ENCODE measurements at places on chromosomes 11 and 22.

GRCh38 chr11:1889941-1890855 is 1.5 kb downstream of the PRR33 start:
- DNase-seq, result no peak

DNA sequence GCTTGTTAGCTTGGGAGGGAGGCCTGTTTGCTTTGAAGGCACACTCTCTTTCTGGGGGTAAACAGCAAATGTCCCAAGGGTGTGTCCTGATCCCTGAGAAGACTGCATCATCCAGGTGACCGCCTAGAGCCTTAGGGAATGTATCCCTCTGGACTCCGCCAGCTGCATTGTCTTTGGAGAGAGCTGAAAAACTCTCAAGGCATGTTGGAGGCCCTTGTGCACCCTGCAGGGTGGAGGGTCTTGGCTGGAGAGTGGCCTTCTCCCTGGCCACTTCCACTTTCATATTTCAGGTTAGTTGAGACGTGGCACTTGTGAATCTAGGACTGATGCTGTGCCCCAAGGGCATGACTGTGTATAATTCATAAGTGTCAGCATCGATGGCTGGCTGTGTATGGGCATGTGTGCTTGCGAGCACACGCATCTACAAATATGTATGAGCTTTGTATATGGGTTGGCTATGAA is 70.6 kb downstream of the ZBTB16 start:
- no peak for DNase-seq

- DNase-seq, result no peak
Observed at GRCh38 chr11:45399166-45399565, 113.0 kb upstream of the SYT13 start.

DNA sequence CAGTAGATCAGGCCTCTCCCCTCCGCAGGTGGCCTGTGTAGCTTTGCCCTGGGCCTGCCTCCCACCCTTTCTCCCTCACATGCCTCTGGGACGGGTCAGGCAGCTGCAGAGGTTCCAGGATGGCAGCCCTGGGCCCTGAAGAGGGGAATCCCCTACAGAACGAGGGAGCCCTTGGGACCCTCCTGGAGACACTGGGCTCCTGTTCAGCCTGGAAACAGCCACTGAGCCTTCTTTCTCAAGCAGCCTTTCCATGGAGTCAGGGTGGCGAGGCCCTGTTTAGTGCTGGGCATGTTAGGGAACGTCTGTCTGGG is 720.9 kb downstream of the BRD1 start:
- no peak for DNase-seq

- no peak for DNase-seq
Observed at GRCh38 chr11:70130636-70131035, 52.5 kb downstream of the ANO1 start.

- no peak for DNase-seq
Observed at GRCh38 chr22:49996119-49996517, 16.4 kb downstream of the IL17REL start.

GRCh38 chr11:121035780-121036179 is 11.9 kb downstream of the TBCEL start:
- DNase-seq, result no peak

DNA sequence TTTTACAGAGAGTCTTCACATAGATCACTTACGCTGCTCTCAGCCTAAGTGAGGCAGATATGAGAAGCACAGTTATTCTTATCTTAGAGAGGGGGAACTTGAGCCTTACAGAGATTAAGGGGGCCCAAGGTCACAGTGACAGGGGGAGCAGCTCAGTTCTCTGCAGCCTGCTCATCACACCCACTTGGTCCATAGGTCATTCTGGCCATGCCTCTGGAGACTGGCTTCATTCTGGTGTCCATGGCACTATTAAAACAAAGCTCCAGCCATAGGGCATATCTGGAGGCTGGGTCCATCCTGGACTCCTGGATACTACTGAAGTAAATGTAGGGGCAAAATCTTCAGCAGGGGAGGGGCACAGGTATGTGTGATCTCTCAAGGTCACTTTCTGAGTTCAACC is 5.9 kb downstream of the SLC5A4 start:
- no peak for DNase-seq

DNA sequence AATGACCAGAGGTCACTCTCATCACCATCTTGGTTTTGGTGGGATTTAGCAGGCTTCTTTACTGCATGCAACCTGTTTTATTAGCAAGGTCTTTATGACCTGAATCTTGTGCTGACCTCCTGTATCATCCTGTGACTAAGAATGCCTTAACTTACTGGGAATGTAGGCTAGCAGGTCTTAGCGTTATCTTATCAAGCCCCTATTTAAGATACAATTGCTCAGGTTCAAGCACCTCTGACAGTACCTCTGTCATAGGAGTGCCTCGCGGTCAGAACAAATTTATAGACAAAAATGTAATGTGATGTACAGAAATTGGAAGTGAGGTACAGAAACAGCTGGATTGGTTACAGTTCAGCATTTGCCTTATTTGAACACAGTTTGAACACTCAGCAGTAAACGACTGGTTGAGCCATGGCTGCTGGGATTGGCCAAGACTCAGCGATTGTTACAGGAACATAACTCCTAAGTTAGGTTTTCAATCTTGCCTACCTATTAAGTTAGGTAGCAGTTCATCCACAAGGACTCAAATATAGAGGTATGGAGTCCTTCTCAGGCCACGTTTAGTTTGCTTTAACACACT is 16.1 kb upstream of the TMEM123 start:
- DNase-seq, result no peak

GRCh38 chr11:107953446-107953845 is 25.2 kb downstream of the RAB39A start:
- no peak for DNase-seq

DNA sequence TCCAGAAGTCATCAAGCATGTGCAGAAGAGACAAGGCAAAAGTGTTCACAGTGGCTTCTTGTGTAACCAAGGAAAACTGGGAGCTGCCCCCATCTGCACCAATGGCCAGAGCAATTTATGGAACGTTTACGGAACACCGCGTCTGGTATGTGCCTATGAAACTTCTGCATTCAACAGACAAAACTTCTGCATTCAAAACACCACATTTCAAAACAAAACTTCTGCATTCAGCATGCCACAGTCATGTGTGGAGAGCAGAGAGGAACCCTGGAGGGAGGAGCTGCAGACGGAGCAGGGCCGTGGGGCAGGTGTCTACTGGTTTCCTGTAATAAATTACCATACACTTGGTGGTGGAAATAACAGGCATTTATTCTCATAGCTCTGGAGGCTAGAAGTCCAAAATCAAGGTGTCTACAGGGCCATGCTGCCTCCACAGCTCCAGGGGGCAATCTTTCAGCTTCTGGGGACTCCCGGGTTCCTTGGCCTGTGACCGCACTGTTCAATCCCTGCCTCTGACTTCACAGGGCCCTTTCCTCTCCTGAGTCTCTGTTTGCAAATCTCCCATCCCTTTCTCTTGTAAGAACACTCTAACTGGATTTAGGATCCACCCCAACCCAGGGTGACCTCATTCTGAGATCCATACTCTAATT is 32.2 kb downstream of the RPL3 start:
- no peak for DNase-seq

DNA sequence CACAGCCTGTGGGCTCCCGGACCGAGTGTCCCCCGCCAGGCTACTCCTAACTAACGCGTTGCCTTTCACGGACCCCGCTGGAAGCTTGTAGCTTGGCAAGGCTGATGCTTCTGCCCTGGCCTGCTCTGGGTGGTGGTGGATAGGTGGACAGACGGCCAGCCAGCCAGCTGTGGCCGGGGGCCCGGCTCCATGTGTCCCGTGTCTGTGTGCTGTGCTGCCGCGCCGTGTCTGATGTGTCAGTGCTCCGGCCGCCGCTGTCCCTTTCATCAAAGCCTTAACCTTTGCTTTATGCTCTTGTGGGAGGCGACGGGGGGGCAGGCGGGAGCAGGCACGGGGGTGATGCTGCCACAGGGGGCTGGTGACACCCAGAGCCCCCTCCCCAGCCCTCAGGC is 5.0 kb downstream of the CCDC188 start:
- no peak for DNase-seq

DNA sequence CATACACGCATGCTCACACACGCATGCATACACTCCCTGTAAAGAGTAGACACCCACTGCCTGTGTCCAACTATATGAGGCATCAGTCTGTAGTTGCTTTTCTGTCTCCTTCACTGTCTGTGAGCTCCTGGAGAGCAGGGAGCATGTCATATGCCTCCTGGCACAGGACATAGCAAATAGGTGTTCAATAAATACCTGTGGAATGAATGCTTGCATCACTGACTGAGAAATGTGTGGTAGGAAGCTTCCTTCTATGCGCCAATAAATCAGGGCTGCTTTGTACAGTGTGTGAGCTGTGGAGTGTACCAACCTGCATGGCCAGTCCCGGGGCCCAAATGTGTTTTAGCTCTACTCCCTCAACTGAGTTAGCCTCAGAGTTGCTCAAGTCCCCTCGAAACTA is 37.2 kb upstream of the NAV2 start:
- DNase-seq, result no peak

GRCh38 chr22:26648011-26648497 is 9.3 kb upstream of the MIAT start:
- DNase-seq, result no peak

- no peak for DNase-seq
Observed at GRCh38 chr11:115775846-115776245, 271.6 kb upstream of the CADM1 start.

DNA sequence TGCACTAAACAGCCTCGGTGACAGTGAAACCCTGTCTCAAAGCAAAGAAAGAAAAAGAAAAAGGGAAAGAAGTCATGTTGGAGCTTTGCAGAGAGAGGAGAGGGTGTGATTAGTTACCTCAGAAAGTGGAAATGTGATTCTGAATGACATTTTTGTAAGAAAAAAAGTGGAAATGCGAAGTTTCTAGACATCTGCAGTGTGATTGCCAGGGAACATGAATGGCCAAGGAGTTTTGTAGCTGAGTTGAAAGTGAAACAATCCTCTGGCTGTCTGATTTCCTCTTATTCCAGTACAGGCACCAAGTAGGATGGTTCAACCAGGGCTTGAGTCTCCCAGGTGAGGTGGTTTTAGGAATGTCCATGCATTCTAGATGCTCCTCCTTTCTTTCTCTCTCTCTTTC is 17.8 kb upstream of the SYVN1 start:
- DNase-seq, result no peak

DNA sequence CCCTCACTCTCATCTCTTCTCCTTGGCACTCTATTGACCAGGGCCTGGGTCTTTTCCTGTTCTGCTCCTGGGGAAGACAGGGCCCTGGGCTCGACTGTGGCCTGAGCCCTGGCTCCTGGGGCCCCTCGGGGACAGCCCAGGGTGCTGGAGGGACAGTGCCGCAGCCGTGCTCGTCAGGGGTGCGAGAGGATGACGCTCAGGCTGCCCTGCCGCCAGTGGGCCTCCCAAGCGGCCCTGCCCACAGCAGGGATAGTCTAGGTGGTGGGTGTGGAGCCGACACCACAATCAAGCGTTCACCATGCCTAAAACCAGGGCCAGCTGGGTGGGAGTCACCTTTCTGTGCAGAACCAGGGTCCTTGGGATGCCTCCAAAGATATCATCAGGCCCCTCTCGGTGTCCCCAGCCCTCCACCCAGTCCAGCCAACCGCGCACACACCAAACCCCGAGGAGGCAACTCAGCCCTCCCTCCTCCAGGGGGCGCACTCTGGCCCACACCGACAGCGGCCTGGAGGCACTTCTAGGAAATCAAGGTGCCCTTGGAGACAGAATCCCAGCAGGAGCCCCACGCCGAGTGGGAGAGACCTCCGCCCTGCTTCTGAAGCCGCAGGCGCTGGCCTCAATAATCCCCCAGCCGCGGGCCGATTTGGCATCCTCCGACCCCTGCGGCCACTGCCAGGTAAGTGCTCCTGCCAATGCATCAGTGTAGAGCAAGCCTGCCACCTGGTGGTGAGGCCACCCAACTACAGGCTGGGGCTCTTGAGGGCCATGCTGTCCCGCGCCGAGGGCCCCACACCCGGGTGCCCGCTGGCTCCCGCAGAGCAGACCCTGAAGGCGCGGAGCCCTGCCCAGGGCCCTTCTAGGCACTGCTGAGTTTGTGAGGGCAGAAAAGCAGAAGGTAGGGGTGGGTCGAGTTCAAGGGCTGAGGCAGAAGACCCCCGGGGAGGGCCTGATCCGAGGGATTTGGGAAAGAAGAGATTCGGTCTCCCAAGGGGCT is 496.4 kb downstream of the BUD13 start:
- DNase-seq, result peak; percentile 95

GRCh38 chr11:59281177-59281576 is 68.5 kb upstream of the MPEG1 start:
- DNase-seq, result no peak

GRCh38 chr11:31821766-31822165 is 10.6 kb upstream of the PAX6 start:
- DNase-seq, result no peak

DNA sequence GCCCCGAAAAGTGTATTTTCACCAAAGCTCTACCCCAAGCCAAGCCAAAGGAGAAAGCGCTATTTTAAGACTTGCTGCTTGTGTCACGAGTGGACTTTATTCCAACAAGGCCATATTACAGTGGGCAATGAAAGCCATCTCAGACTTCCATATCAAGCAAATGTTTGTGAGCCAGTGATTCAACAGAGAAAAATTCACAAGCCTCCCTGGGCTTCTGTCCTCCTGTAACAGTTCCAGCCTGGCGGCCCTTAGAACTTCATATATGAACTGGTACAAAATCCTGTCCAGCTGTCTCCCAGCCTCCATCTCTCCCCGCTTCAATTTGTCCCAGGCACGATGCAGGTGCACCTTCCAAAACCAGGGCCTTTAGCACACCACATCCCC is 11.2 kb downstream of the LARGE1 start:
- no peak for DNase-seq

DNA sequence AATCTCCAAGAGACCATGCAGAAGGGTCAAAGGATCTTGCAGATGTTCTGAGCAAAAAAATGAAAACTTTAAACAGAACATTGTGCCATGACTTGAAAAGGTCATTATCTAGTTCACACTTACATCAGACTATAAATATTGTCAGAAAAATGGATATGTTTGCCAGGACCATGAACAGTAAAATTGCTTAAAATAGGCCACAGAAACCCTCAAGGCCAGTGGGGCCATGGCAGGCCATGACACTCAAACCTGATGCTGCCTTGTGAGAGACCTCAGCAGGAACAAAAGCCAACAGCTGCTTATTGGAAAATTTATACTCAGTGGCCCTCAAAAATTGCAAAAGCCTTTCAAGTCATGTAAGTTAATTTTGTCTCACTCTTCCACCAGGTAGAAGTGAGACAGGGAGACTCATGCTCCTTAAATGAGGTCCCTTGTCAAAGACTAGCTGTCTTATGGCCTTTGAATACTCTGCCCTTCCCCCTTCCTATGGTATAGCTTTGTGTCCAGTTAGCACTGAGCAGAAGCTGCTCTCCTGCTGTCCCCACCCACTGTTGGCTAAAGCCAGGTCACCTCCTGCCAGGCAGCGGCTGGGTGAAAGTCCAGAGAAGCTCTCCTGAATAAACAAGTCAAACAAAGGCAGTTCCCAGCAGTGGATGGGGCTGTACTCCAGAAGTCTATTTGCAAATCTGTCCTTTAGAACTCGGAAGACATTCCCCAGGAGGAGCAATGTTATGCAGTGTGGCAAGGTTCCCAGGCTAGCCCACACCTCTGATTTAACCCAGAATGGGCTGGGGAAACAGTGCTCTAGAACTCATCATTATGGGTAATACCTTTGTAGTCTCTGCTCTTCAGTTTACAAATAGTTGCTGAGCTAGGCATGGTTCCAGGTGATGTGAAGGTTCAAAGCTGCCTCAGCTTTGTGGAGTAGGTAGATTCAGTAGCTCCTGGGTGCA is 21.4 kb downstream of the ADM start:
- no peak for DNase-seq

Measured in endothelial cell (in vitro differentiated cells).